Sigmoid colon (tissue), 7 donors: ENCODE measurements at places on chromosomes 12 and 14. TPM values are rescaled to one million over a fixed set of nuclear protein-coding genes. Genes with fewer than 3 reads are reported as not detected.

Gene CBLN3
- total RNA-seq: 2.1 TPM

Gene NPFF
- not detected for total RNA-seq

- DNase-seq: no peak
Observed at GRCh38 chr12:116528065-116528464, 31.1 kb upstream of the MAP1LC3B2 start.

DNA sequence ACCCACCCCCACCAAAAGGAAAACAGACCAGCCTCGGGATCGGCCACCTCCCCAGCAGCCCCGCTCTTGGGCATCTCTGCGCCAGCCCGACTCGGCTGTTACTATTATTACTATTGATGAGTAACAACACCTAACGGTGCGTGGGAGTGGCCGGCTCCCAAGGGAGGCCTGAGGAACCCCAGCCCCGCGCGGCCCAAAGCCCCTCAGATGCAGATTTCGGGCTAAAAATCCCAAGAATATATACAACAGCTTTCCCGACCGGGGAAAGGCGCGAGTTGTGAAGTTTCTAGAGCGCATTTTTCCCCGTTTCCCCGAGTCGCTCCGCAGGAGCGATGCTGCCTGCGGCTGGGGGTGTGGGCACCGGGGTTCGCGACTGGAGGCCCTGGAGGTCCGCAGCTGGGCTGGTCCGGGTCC, 565 bp downstream of the NT5DC3 start:
- DNase-seq: no peak

DNA sequence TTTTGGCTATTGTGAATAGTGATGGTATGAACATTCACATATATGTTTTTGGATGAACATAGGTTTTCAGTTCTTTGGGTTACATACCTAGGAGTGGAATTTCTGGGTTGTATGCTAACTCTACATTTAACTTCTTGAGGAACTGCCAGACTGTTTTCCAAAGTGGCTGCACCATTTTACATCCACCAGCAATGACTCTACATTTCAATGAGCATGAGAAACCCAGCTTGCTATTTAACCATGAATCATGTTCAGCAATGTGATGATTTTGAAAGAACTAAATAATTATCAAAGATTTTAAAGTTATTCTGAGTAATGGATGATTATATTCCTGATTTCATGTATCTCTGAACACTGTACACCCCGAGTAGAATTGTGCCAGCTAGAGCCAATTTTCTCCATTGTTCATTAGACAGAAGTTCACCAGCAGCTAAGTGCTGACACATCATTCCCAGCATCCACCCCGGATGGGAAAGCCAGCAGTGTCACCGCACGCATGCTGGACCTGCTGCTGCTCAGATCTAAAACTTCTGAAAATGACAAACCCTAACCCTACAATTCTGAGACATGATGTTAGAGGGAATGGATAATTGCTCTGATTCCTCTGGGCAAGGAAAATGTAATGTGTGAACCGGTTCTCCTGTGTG, 13.3 kb upstream of the ANAPC5 start:
- no peak for DNase-seq

DNA sequence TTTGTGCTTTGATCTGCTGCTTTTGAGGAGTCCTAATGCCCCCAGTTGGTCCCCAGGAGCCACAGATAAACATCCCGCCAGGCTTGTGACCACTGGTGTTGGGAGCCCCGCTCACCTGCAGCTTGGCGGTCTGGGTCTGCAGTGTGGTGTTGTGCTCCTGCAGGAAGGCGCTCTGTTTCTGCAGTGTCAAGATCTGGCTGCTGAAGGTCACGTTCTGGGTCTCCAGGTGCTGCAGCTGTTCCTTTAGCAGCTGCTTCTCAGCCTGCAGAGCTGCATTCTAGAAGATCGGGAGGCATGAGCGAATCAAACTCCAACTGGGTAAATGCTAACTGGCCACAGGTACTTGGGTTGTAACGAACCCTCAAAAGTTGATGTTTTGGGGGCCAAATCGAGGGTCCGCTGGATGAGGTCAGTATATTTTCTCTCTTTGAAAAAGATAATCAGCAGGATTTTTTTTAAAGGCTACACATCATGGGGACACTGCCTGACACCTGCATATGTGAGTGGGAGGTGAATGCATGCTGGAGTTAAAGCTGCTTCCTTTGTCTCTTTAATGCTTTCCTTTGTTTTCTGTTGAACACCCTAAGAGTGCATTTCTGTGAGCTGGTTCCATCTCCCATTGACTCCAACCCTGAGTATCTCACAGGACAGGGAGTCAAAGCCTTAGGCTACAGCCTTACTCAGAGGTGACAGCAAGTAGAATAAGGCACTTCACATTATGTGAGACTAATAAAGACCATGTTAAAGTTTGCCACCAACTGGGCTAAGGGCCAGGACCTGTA, 61.3 kb upstream of the GPR68 start:
- no peak for DNase-seq

- no peak for DNase-seq
Observed at GRCh38 chr12:6780573-6780972, 8.3 kb downstream of the LAG3 start.
